ENCODE measurements at places on chromosomes 7 and 10. TPM values are rescaled to one million over a fixed set of nuclear protein-coding genes. Genes with fewer than 3 reads are reported as not detected.

The ZNF804B gene
- total RNA-seq = not detected

The ACSM6 gene
- 0.14 TPM for total RNA-seq

The SEMA3C gene
- 2.1 TPM for total RNA-seq

- peak overlapping the region; percentile 58 for H3K4me3 ChIP-seq
- H3K27me3 ChIP-seq = peaks cover 1% of the 10 kb centered on the region
- DNase-seq = peak; percentile 45
- H3K4me1 ChIP-seq = peaks cover 71% of the 10 kb centered on the region
Measured at GRCh38 chr10:71623098-71623985, 96.2 kb downstream of the C10orf105 start.

- no peaks in the 10 kb centered on the region for H3K27me3 ChIP-seq
- DNase-seq = no peak
- no peaks in the 10 kb centered on the region for H3K36me3 ChIP-seq
Measured at GRCh38 chr7:70354409-70355169, 756.3 kb downstream of the AUTS2 start.

DNA sequence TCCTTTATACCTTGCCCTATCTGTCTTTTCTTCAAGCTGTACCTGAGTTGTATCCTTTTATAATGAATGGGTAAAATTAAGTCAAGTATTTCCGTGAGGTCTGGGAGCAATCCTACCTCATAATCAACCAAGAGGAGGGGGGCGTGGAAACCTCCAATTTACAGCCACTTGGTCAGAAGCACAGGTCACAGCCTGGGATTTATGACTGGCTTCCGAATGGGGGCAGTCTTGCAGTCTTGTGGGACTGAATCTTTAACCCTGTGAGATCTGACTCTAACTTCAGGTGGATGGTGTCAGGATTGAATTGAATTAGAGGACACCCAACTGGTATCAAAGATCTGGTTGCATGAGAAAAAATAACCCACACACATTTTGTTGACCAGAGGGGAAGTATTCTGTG, 23.5 kb upstream of the KCNMA1 start:
- H3K4me3 ChIP-seq = no peak overlapping the region
- no peak for DNase-seq
- no peak overlapping the region for H3K27ac ChIP-seq
- H3K27me3 ChIP-seq = no peaks in the 10 kb centered on the region

GRCh38 chr7:106071999-106072714, 40.0 kb downstream of the SYPL1 start:
- no peaks in the 10 kb centered on the region for H3K36me3 ChIP-seq
- H3K27me3 ChIP-seq = no peaks in the 10 kb centered on the region
- no peak overlapping the region for H3K4me3 ChIP-seq
- peaks cover 20% of the 10 kb centered on the region for H3K4me1 ChIP-seq
- no peak for DNase-seq

- H3K27me3 ChIP-seq = peaks cover 9% of the 10 kb centered on the region
- no peak overlapping the region for H3K4me3 ChIP-seq
- H3K36me3 ChIP-seq = no peaks in the 10 kb centered on the region
Measured at GRCh38 chr10:69768386-69768785, 33.3 kb upstream of the COL13A1 start.

GRCh38 chr10:59719374-59719773, 9.7 kb upstream of the SLC16A9 start:
- H3K36me3 ChIP-seq = peaks cover 5% of the 10 kb centered on the region
- no peaks in the 10 kb centered on the region for H3K27me3 ChIP-seq
- no peaks in the 10 kb centered on the region for H3K4me1 ChIP-seq
- no peak for DNase-seq
- H3K27ac ChIP-seq = no peak overlapping the region
- no peak overlapping the region for H3K4me3 ChIP-seq

The CISD1 gene
- 48.3 TPM for total RNA-seq

GRCh38 chr7:151117565-151117964, 31.3 kb downstream of the AGAP3 start:
- no peak for DNase-seq
- no peak overlapping the region for H3K4me3 ChIP-seq
- no peak overlapping the region for H3K27ac ChIP-seq
- H3K27me3 ChIP-seq = peaks cover 9% of the 10 kb centered on the region
- peaks cover 28% of the 10 kb centered on the region for H3K36me3 ChIP-seq
- H3K4me1 ChIP-seq = peaks cover 19% of the 10 kb centered on the region

The MYL10 gene
- total RNA-seq = not detected

- no peak overlapping the region for H3K4me3 ChIP-seq
- no peak for DNase-seq
- peaks cover 30% of the 10 kb centered on the region for H3K27me3 ChIP-seq
- no peaks in the 10 kb centered on the region for H3K36me3 ChIP-seq
Measured at GRCh38 chr10:79453392-79453791, 8.0 kb upstream of the ZCCHC24 start.

The RPEL1 gene
- total RNA-seq = not detected

DNA sequence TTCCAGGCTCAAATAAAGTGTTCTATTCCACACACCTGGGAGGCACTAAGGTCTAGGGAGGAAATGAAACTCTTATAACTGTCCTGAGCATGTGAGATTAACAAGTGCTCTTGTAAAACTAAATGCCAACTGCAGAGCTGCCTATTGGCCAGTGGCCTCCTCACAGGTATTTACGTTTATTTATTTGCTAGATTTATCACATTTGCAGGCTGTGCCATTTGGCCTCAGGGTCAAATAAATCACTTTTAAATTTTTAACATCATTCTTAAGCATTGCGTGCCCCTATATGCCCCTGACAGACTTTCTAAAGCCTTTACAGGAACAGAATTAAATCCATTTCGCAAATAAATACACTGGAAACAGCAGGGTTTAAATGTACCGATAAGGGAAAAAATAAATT, 381.8 kb upstream of the NFE2L3 start:
- no peaks in the 10 kb centered on the region for H3K27me3 ChIP-seq
- DNase-seq = no peak
- no peak overlapping the region for H3K27ac ChIP-seq
- H3K4me1 ChIP-seq = peaks cover 3% of the 10 kb centered on the region
- no peaks in the 10 kb centered on the region for H3K36me3 ChIP-seq

GRCh38 chr7:76267894-76268183, 34.6 kb upstream of the HSPB1 start:
- peak overlapping the region; percentile 57 for H3K4me3 ChIP-seq
- H3K36me3 ChIP-seq = no peaks in the 10 kb centered on the region
- DNase-seq = peak; percentile 39
- H3K27me3 ChIP-seq = peaks cover 4% of the 10 kb centered on the region
- peaks cover 32% of the 10 kb centered on the region for H3K4me1 ChIP-seq

The NEUROD6 gene
- not detected for total RNA-seq

The ABCC2 gene
- 0.57 TPM for total RNA-seq

DNA sequence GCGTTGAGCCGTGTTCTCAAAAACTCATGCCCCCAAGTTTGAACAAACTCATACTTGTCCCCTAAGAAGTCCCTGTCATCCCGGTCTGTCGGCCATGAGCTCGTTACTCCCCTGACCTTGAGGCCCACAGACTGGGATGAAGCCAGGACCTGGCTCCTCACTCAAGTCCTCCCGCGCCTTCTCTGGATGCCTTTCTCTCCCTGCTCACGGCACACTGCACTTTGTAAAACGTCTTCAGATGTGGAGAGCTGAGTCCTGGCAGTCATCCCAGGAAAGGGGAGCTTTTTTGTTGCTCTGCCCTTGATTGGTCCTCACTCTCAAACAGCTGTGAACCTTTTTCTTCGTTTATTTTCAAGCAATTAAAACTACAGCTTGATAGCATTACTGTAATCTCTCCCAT, 110.8 kb downstream of the JAZF1 start:
- H3K27me3 ChIP-seq = no peaks in the 10 kb centered on the region
- H3K27ac ChIP-seq = no peak overlapping the region
- peaks cover 60% of the 10 kb centered on the region for H3K4me1 ChIP-seq
- H3K4me3 ChIP-seq = no peak overlapping the region
- H3K36me3 ChIP-seq = no peaks in the 10 kb centered on the region
- DNase-seq = no peak

The SPDYE17 gene
- total RNA-seq = not detected

All from WTC11 (cell line).